GM12892 (cell line): ENCODE measurements at places on chromosomes 3 and 15.

- DNase-seq = no peak
Observed at GRCh38 chr3:84904816-84905555, 53.8 kb upstream of the CADM2 start.

DNA sequence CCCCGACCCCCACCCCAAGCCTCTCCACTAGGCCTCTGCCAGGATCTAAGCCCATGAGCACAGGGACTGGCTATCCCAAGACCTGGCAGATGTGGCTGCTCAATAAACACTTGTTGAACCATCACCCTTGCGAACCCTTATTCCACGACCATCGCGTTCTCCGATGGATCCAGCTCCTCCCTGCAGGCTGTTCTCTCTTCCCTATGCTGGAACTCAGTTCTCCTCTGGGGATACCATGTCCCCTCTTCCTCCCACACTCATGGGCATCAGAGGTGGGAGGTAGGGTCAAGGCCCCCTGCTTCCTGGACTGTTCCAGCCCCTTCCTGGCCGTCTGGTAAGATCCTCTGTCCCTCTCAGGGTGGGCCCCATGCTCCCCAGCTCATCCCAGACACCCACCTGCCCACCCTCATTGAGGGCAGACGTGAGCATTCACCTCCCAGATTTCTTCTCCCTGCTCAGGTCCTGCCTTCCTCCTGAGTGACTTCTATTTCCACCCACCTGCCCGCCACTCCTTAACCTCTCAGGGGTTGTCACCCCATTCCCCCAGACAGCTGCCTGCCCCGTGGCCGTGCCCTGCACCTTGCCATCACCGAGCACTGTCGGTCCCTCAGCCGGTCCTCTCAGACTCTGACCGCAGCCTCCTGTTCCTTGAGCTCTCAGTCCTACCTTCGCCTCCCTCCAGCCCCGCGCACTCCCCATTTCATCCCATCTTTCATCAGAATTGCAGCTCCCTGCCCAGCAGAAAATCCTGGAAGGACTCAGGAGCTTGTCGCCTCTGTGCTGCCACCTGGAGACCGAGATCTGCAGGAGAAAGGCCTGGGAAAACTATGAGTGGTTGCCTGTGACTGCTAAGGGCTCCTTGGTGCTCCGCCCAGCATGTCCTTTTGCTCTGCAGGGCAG, 42.0 kb downstream of the PML start:
- no peak for DNase-seq

DNA sequence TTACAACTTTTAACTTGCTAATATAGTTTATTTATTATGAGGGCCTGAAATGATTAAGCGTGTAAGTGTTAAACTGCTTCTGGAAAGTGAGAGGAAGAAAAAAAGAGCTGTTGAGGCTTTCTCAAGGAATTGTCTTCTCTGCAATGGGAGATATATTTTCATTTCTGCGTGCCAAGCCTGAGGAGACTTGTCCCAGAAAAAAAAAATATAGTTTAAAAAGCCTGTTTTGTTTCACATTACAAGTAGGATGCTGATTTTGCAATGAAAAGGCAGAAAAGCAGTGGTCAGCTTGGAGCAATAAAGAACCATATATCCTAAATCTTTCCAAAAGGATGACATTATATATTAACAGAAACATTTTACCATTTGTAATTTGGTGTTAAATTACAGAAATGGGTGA, 115.5 kb downstream of the GMNC start:
- no peak for DNase-seq

DNA sequence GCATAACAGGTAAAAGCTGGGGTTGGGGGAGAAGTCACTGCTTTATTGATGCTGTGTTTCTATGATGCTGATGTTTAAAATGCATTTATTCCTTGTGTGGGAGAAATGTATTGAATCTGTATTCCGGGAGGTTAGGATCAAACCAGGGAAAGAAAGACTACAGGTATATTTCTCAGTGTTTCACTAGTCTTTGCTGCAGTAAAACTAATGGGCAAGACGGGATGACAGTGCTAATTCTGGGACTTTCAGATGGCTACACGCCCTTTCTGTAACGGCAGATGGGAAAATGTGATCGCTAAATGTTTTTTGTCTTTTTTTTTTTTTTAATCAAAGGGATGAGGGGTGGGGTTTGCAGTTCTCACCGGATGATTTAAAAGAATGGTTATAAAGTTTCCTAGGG, 393 bp downstream of the CNTN6 start:
- no peak for DNase-seq

GRCh38 chr3:62387251-62387650, 13.9 kb upstream of the FEZF2 start:
- no peak for DNase-seq

DNA sequence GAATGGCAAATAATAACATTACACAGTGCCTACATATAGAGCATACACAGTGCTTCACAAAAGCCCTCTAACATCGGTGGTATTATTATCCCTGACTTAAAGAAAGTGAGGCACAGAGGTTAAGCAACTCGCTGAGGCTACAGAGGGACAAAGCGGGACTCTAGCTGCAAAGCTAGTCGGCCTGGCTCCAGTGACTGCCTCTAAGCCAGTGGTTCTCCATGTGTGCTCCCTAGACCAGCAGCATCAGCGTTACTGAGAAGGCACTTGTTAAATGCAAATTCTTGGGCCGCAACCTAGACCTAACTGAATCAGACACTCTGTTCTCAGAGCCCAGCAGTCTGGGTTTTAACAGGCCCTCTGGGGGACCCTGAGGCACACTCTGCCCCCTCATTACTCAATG, 33.1 kb upstream of the LIPC start:
- no peak for DNase-seq

GRCh38 chr3:4719046-4719501, 225.9 kb downstream of the ITPR1 start:
- DNase-seq = no peak

DNA sequence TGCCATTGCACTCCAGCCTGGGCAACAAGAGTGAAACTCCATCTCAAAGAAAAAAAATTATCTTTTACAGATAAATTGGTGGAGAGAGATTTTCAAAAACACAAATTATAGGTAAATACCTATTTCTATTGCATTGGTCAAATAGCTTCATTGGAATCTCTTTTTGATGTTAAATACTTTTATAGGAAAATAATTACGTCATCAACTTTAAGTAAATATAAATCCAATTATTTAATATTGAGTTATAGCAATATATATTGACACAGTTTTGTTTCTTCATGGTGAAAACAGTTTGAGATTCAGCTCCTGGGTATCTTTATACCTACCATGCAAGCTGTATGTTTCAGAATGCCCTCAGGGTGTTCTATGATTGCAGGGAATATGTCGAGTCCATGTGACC, 172.1 kb downstream of the TP63 start:
- DNase-seq = no peak
